Right cardiac atrium (tissue), 5 donors: ENCODE measurements at places on chromosomes 3 and 15. TPM values are rescaled to one million over a fixed set of nuclear protein-coding genes. Genes with fewer than 3 reads are reported as not detected.

- DNase-seq, result no peak
These were observed 22.0 kb upstream of the SPTSSB start for GRCh38 chr3:161393310-161393709.

CLDN11 gene
- 11.3 TPM for total RNA-seq

- DNase-seq, result no peak
These were observed 915.0 kb upstream of the GBE1 start for GRCh38 chr3:82676356-82677026.

SLCO3A1 gene
- total RNA-seq, result 45.0 TPM

LDHAL6B gene
- total RNA-seq, result not detected

DNA sequence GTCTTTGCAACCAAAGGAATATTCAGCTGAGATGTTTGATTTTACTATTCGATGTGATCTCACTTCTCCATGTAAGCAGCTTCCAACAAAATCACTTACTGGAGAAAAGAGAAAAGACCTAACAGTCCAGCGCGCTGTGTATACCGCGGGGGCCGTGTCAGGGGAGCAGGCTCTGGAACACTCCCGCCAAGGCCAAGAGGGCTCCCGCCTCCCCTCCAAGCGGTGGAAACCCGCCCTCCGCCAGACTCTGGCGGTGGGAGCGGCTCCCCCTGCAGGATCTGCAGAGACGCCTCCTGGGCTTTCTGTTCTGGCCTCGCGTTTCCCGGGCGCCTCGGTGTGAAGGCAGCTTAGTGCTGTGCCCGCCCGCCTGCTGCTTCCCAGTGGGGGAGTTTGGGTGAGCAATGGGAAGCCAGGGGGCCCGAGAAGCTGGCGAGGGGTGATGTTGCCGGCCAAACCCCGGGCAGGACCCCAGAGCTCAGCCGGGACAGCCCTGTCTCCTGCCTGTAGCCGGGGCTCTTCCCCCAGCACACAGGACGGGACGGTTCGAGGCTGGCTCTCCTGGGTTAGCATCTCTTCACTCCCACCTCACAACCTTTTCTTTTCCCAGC is 36.3 kb downstream of the CHST14 start:
- DNase-seq, result peak; percentile 78

GRCh38 chr15:56148064-56148463 is 95.6 kb downstream of the RFX7 start:
- no peak for DNase-seq

DNA sequence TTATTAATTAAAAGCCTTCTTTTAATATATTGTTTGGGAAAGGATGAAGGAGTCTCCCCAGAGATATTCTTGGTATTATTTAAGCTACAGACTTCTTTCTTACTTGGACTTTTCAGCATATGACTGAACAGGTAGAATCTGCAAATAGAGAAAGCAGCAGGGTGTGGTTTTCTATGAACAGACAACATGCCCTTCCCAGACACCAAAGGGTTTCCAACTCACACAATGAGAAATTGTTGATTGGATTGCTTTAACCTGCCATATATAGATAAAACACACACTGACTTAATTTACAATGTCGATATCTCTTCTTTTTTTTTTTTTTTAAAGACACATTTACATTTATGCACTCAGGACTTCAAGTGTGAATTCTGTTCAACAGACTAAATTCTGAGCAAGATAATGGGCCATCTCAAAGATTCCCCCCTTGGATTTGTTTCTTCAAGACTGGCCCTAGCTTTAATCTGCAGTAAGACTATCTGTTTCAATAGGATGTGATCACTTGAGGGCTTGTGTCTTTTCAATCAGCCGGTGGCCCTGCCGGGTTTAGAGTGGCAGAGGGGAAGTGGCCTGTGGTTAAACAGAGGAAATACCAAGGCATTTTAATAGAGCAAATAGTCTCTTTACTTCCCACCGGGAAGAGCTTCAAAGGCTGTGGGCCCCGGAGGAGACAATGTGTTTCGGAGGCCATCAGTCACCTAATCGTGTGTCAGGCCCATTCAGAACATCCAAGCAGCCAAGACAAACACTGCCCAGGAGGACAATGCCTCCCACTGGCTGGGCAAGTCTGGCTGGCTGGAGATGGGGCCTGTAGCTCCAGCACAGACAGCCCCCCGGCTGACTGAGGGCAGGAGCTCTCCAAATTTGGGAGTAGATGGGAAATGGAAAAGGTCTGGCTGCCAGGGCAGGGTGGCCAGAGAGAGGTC is 6.1 kb downstream of the IL17RD start:
- DNase-seq, result no peak

DNA sequence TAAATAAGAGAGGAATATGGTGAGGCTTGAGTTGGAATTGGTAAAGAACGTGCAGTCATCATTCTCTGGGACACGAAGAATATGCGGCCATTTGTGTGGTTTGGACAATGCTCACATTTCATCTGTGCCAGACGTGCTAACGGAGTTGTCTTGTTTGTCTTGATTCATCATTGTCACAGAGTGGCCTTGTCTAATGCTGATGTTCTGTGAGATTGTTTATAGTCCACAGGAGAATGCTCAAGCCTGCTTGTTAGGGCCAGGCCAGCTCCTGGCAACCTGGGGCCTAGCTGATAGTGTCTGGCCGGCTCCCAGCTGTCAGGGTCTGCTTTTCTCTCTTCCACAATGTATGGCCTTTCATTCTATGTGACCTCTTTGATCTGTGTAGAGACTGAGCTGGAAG is 384.7 kb downstream of the EDEM1 start:
- no peak for DNase-seq

RLBP1 gene
- not detected for total RNA-seq

DNA sequence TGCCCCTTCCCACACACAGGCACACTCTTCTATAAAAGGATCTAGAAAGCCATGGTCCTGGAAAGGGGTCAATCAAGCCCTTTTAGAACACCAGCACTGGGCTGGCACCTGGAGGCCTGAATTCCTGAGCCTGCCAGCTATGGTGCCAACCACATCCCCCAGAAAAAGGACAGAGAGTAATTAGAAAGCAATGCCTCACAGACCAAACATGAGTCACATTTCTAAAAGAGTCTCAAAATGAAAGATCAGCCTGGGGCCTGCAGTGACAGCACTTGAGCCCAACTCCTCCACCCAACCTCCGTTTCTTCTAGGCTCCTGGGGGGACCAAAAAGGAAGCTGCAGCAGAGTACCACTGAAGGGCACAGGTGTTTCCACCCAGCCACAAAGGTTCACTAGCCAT is 14.1 kb downstream of the MYLK start:
- DNase-seq, result no peak

DNA sequence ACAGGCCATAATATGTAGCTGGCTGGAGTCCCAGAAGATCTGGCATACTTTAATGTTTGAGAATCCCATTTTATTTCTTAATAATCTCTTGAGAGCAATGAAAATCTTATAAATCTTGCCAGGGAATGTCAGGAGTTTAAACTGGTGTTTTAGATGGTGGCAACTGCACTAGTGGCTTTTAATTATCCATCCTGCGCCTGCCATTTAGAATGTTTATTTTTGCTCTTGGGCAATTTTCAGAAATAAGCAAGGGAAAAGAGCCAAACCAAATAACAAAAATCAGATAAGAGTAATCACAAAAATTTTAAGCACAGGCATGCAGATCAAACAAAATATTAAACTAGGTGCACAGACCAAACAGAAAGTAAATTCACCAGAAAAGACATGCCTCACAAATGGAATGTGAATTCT is 41.9 kb upstream of the UBP1 start:
- DNase-seq, result no peak

- DNase-seq, result no peak
These were observed 288.3 kb downstream of the CNTN6 start for GRCh38 chr3:1380926-1381646.

ERICH6 gene
- 0.37 TPM for total RNA-seq

CCR5 gene
- 0.89 TPM for total RNA-seq

GRCh38 chr3:107367353-107367752 is 9.9 kb upstream of the CCDC54 start:
- no peak for DNase-seq

AADACL2 gene
- total RNA-seq, result not detected

DNA sequence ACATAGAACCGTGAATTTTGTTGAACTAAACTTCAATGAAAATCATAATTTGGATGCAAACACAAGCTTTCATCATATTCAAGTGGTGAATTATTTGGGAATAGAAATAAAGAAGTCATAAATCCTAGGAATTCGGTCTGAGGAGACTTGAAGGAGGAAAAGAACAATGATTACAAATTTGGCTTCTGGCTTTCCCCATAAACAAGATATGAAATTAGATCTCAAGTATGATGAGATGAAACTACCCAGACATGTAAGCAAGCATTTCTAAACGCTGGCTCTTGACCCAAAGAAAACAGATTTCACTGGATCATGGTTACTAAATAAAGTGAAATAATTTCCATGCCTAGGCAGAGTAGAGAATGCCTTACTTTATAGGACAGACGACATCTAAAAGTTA is 146.9 kb upstream of the LRTM1 start:
- DNase-seq, result no peak

DNA sequence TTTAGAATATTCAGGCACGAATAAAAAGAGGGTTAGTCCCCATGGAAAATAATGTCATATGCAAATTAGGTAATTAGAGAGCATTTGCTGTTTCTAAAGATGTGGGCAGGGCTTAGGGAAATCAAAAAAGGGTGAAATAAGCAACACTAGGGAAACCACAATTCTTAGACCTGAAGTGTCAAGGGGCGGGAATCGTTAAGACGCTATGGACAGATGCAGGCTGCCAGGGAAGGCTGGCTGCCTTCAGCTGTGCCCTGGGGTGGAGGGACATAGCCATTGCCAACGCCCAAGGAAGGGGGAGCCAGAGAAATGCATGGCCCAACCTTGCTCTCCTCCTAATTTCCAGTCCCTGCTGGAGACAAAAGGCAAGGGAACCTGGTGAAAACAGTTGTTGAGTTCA is 141.7 kb upstream of the PROK2 start:
- no peak for DNase-seq

GRCh38 chr15:78072080-78072892 is 5.2 kb downstream of the TBC1D2B start:
- DNase-seq, result no peak

GRCh38 chr3:17038900-17039553 is 154.3 kb downstream of the PLCL2 start:
- DNase-seq, result no peak
